ENCODE measurements at places on chromosomes 12 and 14.

DNA sequence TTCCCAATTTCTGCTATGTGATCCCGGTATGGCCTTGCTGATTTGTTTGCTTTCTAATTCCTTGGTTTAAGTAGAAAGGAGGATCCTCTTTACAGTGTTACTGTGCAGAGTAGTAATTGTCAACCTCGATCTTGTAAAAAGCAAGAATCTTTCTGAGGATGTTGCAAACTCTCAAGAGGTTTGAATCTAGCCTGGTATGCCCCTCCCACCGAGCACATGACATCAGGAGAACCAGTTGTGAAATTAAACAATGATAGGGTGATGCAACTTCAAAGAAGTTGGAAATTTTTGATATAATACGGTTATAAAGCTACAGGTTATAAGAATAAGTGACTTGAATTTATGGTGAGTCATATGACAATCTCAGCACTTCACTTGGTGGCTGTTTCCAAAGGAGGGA lies 35.0 kb upstream of the FUT8 start:
- DNase-seq = no peak

GRCh38 chr12:122001466-122002209 lies 20.0 kb upstream of the BCL7A start:
- DNase-seq = peak; percentile 93

- DNase-seq = no peak
Observed at GRCh38 chr14:40599725-40600124, 1007.0 kb upstream of the LRFN5 start.

GRCh38 chr12:18074001-18074400 lies 16.0 kb downstream of the RERGL start:
- peak; percentile 0 for DNase-seq

- DNase-seq = peak; percentile 14
Observed at GRCh38 chr12:64395739-64396138, 5.2 kb upstream of the C12orf56 start.
